ENCODE measurements at places on chromosomes 1 and 21.

DNA sequence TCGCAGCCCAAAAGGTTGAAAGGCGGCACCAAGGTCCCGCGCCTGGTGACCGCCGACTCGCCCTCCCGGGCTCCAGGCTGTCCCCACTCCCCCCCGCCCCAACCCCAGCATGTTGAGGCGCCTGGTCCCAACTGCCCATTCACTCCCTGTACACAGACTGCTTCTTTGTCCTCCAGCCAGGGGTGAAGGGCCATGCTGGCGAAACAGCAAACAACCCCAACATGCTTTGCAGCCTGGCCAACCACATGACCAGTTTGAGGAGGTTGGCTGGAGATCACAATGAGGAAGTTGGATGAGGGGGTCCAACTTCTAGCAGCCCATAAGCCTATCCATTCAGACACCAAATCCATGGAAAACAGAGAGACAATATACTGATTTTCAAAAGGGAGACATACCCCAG lies 13.5 kb downstream of the PDE9A start:
- no peak for DNase-seq

DNA sequence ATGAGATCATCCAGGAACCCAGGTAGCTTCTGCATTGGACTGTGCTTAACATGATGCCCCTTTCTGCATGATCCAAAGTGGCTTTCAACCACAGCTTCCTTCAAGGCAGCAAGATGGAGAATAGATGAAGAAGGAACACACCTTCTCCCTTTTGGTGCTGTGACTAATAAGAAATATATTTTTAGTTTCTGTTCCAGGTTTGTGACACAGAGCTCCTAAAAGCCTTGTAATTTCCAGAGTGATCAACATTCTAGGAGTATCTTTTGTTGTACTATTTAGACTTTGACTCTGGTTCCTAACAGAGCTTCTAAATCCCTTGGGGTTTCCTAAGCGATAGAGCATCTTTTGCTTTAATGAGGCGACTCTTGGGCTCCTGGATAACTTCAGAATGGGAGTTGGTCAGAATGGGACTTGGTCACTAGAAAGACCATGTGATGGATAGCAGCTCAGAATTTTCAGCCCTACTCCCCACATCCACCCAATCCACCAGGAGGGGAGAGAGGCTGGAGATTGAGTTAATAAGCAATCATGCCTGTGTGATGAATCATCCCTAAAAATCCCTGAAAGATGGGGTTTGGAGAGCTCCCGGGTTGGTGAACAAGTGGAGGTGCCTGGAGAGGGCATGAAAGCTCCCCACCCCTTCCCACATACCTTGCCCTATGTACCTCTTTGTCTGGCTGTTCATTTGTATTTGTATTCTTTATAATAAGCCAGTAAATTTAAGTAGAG lies 134.8 kb downstream of the FGGY start:
- DNase-seq: no peak

- DNase-seq: no peak
Measured at GRCh38 chr1:171422511-171422910, 62.8 kb upstream of the PRRC2C start.

DNA sequence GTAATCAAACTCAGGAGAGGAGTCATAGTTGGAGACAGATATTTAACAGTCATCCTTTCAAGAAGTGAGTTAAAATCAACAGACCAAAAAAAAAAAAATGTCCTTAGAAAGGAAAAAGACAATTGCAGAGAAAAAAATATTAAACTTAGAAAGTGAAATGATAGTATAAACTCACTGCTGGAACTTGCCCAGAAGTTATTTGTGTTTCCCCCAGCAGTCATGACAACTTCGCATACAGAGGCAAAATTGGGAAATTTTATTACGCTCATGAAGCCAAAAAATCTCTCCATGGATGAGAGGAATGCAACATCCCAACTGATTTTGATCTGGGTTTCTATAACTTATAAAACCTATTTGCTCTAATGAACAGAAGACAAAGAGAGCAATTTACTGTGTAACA lies 198.2 kb downstream of the LRRC7 start:
- no peak for DNase-seq

DNA sequence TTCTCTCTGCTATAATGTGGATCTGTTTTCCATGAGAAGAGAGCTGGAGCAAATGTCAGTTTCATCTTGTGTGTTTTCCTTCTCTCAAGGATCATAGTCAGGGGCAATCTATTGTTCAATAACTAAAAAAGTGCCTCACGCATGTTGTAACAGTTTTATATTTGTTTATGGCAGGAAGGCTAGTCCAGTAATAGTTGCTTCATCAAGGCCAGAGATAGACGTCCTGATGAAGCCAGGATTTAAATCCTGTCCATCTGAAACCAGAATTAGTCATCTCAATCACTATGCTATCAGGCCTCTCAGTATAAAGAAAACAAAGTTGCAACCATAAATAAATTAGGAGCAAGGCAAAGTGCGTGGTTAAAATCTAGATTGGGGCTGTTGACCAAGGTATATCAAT lies 30.2 kb upstream of the DUSP10 start:
- DNase-seq: no peak

Measured in ovary (tissue), 10 donors.